Stimulated activated CD4-positive, alpha-beta T cell treated with anti-CD3 and anti-CD28 coated beads, Interleukin-1b, Interleukin-23, amount 100 ng/mL, for 24 hours (primary cell): ENCODE measurements at places on chromosomes 16 and 17.

- DNase-seq = no peak
Measured at GRCh38 chr16:34803683-34804416, 1344.4 kb downstream of the TP53TG3F start.

- no peak for DNase-seq
Measured at GRCh38 chr17:82961366-82962162, 117.8 kb upstream of the METRNL start.

GRCh38 chr16:81136390-81137335 lies 40.5 kb upstream of the GCSH start:
- no peak for DNase-seq

DNA sequence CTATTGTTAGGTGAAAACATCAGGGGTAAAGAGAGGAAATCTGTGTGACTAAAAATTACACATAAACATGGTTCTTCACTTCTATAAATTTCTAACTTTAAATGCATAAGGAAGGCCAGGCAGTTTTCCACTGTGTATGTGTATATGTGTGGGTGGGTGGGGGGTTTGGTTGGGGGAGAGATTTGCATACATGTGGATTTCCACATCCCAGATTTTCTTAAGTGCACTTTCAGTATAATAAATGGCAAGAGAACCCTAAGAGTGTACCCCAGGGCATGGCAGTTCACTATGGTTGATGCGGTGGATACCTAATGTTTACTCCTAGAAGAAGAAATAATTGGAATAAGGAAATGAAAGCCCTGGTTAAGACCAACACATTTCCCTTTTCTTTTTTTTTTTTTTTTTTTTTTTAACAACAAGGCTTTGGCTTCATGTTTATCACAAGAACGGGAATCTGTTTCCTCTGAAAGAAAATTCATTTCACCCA lies 451.8 kb upstream of the CCL2 start:
- DNase-seq = no peak

DNA sequence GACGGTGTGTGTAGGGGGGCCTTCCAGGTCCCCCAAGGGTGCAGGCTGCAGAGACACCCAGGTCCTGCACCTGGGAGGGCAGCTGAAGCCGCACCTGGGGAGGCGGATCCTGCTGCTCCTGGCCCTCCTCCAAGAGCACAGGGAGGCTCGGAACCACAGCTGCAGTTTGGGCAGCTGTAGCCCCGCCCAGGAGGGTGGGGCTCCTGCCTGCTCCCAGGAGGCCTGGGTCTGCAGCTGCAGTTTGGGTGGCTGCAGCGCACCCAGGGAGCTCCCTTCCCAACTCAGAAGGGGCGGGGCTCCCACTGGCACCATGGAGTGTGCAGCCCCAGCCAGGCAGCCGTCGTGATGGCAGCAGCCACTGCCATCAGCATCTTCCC lies 69.4 kb upstream of the NKD1 start:
- no peak for DNase-seq
